ENCODE measurements at places on chromosomes 3 and 15.

- peak; percentile 19 for DNase-seq
Observed at GRCh38 chr3:43378066-43378935, 92.0 kb downstream of the SNRK start.

- DNase-seq, result no peak
Observed at GRCh38 chr15:47975427-47975826, 145.4 kb upstream of the SLC24A5 start.

- no peak for DNase-seq
Observed at GRCh38 chr15:56042982-56043980, 49.9 kb upstream of the NEDD4 start.

DNA sequence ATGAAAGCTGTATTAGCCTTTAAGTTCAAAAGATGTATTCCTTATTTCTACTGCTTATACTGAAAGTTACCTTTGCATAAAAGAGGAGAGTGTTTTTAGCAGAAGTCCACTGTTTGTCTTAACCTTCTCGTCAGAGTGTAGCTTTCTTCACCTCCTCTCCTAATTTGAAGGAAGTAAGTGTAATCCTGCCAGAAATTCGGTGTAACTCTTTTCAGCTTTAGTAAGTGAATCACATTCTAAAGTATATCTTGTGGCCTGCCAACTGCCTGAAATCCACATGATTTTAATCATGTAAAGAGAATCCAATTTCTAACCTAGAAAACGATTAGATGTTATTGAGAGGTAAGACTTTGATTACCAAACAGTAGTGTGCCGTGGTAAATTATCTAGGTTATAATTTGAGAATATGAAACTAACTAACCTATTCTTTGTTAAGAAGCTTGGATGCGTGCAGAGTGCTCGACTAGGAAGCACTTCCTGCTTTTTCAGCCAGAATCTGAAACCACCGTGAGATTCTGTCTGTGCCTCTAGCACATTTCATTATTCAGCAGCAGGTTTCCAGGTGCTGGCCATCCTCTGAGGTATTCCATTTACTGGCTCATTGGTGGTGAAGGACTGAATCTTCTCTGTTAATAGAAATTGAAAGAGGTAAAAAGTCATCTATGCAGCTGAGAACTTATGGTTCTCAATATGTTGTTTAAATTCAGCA lies 7.5 kb downstream of the GYG1 start:
- DNase-seq, result no peak

GRCh38 chr15:43204016-43204901 lies 16.6 kb downstream of the EPB42 start:
- DNase-seq, result peak; percentile 62

GRCh38 chr15:66072616-66073361 lies 180.8 kb downstream of the MEGF11 start:
- no peak for DNase-seq

- peak; percentile 86 for DNase-seq
Observed at GRCh38 chr15:66803182-66803729, 101.2 kb downstream of the SMAD6 start.

DNA sequence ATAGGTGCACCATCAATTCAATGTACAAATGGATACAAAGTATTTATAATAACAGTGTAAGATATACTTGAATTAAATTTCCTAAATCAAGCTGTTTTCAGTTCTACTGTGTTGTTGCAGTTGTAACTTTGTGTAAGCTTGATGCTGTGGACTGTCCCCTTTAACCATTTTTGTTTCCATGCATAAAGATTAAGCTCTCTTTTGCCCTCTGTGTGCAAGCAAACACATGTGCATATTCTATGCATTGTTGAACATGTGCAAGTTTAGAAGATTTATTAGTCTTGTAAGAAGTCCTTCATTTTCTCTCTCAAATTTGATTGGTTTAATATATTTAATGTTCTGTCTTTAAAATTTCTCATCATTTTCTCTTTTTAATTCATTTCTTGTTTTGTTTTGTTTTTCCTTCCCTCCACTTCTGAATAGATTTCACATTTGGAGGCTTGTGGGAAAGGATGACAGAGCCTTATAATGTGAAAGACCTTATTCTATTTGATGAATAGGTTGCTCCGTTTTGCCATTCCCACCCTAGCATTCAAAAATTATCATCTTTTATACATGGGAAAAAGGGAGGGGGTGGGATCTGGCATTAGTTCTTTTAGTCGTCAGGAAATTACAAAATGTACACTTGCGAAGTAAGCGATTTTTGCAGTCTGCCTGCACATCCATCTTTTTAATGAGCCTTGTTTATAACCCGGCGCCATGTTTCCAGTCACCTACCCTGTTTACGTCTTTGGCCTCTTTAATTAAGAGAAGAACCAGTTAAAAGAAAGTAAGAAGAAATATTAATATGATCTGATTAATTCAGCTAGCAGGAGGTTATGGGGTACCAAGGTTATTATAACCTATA lies 961.5 kb upstream of the NR2F2 start:
- no peak for DNase-seq

Measured in BE2C (cell line).